ENCODE measurements at places on chromosomes 4 and X. TPM values are rescaled to one million over a fixed set of nuclear protein-coding genes. Genes with fewer than 3 reads are reported as not detected.

DNA sequence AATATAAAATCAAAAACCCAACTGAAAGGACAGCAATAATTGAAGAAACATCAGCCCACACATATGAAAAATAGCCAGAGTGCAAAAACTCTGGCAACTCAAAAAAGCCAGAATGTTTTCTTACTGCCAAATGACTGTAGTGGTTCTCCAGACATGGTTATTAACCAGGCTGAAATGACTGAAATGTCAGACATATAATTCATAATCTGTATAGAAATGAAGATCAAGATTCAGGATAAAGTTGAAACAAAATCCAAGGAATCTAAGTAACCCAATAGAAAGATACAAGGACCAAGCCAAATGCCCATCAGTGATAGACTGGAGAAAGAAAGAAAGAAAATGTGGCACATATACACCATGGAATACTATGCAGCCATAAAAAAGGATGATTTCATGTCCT is 553.3 kb upstream of the KLHL4 start:
- no peak overlapping the region for H3K27ac ChIP-seq
- H3K4me1 ChIP-seq = no peaks in the 10 kb centered on the region
- H3K4me3 ChIP-seq = no peak overlapping the region
- DNase-seq = no peak
- no peaks in the 10 kb centered on the region for H3K36me3 ChIP-seq
- H3K27me3 ChIP-seq = no peaks in the 10 kb centered on the region

DNA sequence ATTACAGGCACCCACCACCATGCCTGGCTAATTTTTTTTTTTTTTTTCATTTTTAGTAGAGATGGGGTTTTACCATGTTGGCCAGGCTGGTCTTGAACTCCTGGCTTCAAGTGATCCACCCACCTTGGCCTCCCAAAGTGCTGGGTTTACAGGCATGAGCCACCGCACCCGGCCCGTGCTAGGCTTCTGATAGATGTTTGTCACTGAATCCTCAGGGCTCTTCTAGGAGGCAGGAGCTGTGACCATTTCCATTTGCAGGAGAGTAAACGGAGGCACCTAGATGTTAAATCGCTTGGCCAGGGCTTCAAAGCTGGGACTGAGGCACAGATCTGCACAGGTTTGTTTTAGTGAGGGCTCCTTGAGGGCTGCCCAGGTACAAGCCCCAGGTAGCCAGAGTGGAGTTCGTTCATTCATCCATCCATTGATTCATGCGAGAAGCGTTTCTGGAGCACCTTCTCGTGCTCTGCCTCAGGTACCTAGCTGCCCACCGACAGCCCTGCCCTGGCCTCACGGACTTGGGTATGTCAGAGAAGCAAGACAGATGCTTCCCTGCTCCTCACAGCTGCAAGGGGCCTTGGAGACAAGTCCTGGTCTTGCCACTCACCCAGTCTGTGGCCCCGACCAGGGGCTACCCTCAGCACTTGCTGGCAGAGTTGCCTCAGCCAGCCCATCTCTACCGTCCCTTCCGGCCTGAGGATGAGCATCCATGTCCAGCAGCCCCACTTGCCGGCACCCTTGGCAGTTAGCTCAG is 106.4 kb downstream of the PSAPL1 start:
- no peak overlapping the region for H3K4me3 ChIP-seq
- H3K4me1 ChIP-seq = no peaks in the 10 kb centered on the region
- no peaks in the 10 kb centered on the region for H3K36me3 ChIP-seq

DNA sequence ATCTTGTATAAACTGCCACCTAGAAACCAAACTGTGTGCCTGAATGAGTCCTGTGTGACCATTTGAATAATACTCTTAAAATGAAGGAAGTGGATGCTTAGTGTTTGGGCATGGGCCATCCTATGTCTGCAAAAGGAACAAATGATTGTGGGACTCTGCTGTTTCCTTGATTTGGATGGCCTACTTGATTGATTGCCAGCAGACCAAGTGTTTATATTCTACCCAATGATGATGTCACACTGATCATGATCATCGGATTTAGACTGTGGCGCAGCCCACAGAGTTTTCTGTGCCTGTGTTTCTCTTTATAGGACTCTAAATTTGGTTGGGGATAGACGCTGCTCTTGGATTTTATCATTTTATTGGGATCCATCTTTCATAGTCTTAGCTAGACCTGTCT is 4.4 kb downstream of the SEPTIN11 start:
- H3K27me3 ChIP-seq = peaks cover under 1% of the 10 kb centered on the region
- no peak overlapping the region for H3K4me3 ChIP-seq
- no peaks in the 10 kb centered on the region for H3K4me1 ChIP-seq

NAP1L3 gene
- 58.8 TPM for total RNA-seq

Data from H1 (cell line).